ENCODE measurements at places on chromosomes 3 and 15.

- no peak for DNase-seq
Measured at GRCh38 chr3:180987344-180987743, 2.2 kb downstream of the DNAJC19 start.

DNA sequence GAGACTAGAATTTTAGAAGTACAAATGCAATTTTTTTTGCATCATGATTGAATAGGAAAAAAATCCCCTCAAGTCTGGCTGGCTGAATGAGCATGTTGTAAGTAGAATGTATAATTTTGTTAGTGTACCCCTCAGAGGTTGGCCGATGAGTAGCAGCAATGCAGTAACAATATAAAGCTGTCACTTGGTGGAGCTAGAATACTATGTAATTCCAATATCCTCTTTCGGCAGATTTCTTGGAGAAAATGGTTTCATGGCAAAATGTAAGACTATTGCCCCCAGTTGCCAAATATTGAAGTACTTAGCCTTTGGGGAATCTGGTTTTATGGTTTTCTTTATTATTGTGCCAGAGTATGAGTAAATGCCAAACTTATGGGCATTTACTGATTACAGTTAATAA, 39.8 kb upstream of the SGO1 start:
- no peak for DNase-seq

DNA sequence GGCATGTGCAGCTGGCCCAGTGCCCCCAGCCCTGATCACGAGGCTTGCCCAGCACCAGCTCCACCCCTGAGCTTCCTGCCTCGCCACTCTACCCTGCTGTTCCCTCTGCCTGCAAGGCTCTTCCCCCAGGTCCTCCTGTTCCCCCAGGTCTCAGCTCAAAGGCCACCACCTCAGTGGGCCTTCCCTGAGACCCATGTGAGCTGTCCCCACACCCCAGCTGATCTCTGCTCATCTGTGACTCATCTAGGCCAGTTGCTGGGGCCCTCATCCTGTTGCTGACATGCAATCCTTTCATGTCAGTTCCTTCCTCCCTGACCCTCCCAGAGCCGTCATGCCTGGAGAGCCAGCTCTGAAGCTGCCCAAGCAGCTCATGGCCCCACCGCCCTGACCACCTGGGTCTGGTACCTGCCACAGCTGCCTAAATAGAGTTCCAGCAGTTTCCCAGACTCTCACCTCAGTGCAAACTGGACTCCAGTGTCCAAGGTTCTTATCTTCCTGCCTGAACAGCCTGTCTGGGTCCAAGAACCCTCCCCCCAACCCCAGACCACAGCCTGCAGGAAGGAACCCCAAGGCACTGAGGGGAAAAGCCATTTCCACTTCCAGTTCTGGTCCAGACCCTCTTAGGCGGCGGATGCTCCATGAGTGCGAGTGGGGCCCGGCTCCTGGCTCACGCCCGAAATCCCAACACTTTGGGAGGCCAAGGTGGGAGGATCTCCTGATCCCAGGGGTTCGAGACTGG, 116.6 kb upstream of the IQSEC1 start:
- no peak for DNase-seq

GRCh38 chr15:40338921-40339620, 1.7 kb downstream of the CCDC9B start:
- no peak for DNase-seq

DNA sequence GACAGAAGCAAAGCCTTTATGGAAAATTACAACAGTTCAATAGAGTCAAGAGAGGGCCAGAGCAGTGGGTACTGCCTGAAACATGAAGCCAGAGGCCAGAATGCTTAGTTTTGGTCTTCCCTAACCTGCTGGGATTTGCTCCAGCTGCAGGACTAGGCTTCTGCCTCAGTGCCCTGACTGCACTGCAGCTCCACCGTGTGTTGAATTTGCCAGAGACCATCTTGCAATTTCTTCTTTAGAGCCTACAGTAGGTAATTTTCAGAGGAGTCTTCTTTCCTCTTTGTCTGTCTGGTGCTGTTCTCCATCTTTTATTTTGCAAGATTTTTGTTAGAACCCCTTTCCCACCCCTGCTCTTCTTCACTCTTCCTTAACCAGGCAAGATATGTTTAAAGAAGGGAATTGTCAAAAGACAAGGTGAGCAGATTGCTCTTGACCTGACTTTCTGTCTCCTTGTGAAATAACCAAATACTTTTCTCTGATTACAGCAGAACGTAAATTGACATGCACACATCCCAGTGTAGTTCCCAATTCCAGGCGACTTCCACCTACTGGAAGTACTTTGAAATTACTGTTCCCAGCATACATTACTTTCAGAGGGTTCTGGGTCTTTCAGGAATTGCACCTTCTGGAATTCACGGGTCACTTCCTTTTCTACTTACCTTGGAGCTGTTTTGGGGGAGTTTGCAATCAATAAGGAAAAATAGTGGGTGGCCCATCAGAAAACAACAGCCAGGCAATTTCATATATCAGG, 161.2 kb downstream of the MINAR1 start:
- DNase-seq = no peak

DNA sequence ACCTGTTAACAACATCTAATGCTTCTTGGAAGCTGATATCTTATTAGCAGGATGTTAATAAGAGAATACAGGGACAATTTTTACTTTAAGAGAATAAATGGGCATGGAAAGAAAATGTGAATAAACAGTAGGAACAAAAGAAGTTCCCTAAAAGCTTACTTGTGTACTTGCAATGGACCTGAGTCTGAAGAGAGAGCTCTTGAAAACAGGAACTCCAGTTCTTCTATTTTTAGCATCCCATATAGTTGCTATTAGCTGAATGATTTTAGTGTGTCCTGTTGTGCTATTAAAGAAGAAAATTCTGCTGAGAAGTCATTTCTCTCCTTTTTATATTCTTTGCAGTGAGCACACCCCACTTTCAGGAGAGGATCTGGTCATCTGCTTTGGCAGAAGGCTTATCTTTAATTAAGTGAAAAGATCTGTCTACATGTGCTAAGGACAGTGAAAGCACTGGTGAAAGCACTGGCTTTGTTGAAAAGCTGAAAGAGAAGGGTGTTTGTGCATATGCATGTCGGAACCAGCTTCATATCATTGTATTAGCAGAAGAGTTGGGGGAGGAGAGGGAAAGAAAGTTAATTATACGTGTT, 1.4 kb upstream of the ST3GAL6 start:
- no peak for DNase-seq

- no peak for DNase-seq
Measured at GRCh38 chr3:170429050-170429449, 10.4 kb downstream of the CLDN11 start.

- no peak for DNase-seq
Measured at GRCh38 chr3:62011666-62012065, 361.7 kb downstream of the FEZF2 start.

- DNase-seq = no peak
Measured at GRCh38 chr3:65854606-65855304, 184.0 kb downstream of the MAGI1 start.

- DNase-seq = no peak
Measured at GRCh38 chr3:146625186-146625775, 20.1 kb upstream of the PLSCR5 start.

DNA sequence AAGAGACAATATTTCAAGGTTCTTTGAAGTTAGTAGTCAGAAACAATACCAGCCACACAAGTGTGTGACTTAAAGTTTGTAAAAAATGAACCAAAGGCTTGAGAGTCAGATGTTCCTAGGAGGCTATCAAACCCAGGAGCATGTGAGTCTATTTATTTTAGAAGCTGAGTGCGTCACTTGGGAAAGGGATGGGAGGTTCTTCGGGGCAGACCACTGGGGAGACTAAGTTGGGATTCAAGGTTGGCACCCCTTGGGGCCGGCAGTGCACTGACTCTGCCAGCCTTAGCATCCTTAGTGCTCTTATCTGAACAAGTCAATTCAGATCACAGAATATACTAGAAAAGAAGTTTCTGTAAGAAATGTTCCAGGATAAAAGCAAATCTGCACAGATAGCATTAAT, 50.1 kb upstream of the POLR2M start:
- no peak for DNase-seq

DNA sequence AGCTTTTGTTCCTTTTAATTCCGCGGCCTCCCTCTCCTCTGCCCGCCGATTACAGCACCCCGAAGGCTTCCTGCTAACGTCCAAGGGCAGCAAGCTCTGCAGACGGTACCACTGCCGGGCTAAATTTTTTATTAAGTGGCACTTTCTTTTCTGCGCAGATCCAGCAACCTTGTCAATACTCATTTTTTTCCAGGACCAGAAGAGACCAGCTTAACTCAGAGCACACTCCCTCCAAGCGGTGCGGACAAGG, 542 bp upstream of the MEIS2 start:
- no peak for DNase-seq

DNA sequence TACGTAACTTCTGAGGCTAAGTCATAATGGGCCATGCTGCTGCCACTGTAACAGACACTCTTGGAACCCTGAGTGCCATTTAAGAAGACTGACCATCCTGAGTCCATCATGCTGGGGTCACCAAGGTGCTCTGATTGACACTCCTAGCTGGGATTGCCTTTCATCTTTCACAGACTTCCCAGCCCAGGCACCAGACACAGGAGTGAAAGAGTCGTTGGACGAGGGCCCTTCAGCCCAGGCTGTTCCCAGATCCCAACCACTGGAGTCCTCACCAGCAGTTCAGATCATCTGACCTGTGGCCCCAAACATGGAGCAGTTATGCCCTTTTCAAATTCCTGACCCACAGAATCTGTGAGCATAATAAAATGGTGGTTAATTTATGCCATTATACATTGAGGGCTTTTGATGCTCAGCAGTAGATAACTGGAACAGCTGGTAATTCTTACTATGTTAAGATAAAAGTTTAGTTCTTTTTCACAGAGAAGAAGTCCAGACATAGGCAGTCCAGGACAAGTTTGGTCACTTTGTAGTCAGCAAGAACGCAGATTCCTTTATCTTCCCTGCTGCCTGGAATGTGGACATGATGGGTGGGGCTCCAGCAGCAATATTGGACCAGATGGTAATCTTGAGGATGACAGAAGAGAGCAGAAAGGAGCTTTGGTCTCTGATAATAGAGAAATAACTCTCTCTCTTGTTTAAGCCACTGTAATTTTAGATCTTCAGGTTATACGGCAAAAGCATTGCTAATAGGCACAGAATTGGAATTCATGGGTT, 7.3 kb upstream of the EHD4 start:
- DNase-seq = no peak

GRCh38 chr3:71099997-71100719, 483.4 kb downstream of the FOXP1 start:
- DNase-seq = no peak

DNA sequence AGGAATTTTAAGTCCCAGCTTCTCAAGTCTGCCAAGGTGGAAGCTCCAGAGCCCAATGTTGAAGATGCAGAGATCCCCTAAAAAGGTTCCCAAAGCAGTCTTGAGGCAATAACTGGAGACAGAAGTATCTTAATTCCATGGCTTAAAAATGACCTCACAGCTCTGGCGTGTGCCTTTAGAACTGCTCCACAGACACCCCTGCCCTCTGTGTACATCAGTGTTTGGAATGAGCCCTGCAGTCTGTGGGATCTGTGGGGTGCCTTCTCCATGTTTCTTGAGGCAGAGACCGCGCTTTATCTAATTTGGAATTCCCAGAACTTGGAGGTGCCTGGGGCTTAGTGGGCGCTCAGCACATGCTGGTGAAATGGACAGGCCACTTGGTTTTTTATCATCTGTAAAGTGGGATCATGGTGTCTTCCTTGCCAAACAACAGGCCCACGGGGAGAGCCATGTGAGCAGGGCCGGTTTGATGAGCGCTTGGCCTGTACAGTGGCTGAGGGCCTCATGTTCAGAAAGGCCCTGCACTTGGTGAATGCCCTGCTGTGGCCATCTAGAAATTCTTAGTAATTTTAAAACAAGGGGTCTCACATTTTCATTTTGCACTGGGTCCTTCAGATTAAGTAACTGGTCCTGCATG, 7.1 kb downstream of the ITGA11 start:
- DNase-seq = no peak

DNA sequence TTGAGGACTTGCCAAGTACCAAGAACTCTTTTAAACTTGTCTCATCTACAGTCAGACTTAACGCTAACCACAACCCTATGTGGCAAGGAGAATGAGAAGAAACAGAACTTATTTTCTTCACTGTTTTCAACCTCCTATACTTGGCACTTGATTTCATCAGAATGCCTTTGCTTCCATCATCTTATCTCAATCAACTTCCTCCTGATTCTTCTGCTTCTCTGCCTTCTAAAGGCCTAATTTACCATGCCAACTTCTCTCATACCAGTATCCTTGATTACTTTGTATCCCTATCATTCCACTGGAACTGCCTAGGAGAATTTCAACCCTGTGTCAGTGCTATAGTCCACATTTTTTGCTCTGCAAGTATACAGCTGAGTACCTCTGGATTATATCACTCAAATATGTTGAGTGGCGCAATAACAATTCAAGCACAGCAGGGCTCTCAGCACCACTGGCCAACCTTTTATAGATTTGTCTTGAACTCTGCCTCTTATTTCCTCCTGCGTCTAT, 413.6 kb downstream of the ROBO1 start:
- no peak for DNase-seq

GRCh38 chr3:128872744-128873143, 6.7 kb upstream of the ACAD9 start:
- no peak for DNase-seq

DNA sequence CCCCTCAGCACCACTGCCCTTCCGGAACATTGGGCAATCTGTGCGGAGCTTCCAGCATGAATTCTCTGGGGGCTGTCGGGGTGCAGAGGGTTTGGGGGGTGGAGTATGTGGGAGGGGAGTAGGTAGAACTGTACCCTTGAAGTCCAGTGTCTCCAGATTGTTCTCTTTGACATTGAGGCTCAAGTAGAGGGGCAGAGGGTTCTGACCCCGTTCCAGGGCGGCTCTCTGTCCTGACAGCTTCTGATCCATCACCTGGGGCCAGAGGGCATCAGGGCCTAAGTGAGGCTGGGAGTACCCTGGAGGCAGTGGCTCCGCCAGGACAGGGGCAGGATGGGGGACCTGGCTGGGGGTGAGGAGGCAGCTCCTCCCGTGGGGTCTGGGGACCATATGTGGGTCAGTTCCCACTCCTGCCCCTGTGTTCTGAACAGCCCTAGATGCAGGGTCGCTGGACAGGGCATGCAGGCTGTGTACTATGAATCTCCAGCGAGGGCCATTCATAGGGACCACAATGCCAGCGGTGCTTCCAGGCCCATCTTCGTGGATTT, 22.1 kb downstream of the PLA2G4D start:
- no peak for DNase-seq

DNA sequence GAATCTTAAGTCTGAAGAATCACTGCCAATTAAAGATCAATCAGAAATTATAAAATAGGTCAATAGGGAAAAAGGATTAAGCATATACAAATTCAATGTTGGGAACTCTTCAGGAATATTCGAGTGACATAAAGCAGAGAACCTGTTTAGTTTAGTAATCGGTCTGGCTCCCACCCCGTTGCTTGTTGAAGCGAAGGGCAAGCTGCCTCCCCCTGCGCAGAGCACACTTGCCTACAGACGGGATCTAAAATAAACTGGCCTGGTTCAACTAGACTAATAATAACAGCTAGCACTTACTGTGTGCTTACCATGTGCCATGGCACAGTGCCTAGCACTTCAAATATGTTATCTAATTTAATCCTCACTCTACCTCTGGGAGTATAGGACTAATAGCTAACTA, 8.6 kb downstream of the SEMA6D start:
- DNase-seq = no peak

Data from stimulated activated CD8-positive, alpha-beta memory T cell treated with anti-CD3 and anti-CD28 coated beads, Interleukin-15, amount 100 ng/mL, for 1 hour (primary cell).